ENCODE measurements at places on chromosomes 4 and X.

- DNase-seq = no peak
Observed at GRCh38 chr4:173527103-173527891, 2.7 kb downstream of the HAND2 start.

DNA sequence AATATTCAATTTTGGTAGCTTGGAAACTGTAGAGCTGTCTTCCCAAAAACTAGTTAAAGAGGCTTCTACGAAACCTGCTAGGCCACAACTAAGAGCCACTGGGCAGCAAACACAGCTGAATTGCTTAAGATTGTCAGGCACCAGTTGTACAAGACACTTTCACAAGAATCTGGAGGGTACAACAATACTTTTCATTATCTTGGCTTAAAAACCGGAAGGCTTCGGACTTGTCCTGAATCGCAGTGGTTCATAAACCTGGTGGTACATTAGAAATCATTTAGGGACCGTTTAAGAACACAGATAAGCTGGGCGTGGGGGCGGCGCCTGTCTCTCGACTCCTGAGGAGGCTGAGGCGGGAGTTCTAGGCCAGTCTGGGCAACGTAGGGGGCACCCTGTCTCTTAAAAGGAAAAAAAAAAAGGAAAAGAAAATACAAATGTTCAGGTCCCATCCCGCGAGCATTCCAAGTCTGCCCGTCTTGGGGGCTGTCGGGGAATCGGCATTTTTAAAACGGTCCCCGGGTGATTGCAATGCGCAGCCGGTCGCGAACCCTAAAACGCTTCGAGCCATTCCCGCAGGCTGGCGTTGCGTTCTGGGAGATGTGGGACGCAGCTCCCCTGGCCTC lies 763 bp downstream of the PYURF start:
- DNase-seq = peak; percentile 50

DNA sequence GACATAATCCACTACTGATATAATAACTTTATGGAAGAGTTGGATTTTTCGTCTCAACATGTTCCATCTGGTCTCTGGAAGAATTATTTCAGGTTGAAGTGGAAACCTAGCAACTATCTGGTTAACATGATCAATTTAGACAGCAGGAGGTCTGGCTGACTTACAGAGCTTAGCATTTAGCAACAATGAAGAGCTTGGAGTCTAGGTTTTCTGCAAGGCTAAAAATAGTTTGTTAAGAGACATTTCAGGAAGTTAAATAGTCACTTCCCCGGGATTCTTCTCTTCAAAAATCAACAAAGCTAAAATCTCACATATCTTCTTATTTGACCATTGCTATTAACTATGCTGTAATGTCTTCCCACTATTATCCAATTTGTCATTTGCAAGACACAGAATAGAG lies 418.6 kb upstream of the DIPK2B start:
- DNase-seq = no peak

DNA sequence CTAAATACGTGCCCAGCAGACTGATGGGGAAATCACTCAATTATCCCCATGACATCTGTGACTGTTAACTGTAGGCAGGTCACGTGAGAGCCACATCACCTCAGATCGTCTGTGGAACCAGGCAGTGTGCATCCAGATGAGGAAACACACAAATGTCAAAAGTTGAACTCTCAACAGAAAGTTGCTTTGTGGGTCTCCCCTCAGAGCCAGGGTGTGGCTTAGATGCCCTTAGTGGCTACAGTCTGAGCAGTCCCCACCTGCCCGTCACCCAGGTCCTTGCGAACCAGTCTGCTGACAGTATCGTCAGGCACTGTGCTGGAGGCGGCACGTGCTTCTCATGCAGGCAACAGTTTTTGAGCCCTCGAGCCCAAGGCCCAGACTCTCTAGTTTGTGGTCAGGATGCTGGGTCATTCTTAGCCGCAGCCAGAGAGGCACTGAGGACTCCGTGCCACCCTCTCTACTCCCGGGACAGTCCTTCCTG lies 10.8 kb downstream of the TMEM187 start:
- no peak for DNase-seq

DNA sequence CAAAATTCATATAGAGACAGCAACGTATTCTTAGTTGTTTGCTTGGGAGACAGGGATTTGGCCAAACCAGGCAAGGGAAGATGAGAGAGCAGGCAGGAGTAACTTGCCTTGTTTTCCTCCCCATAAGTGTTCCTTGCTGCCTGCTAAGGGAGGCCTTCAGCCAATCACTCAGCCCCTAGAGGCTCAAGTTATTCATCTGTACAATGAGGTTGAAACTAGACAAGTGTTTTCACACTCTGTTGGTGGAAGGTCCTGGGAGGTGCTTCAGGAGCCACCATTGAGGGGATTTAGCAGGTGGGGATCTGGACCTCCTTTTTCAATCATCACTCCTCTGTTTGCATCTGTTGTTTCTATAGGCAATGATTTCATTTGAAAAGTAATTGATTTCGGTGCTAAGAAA lies 23.6 kb upstream of the HMGB3 start:
- no peak for DNase-seq

DNA sequence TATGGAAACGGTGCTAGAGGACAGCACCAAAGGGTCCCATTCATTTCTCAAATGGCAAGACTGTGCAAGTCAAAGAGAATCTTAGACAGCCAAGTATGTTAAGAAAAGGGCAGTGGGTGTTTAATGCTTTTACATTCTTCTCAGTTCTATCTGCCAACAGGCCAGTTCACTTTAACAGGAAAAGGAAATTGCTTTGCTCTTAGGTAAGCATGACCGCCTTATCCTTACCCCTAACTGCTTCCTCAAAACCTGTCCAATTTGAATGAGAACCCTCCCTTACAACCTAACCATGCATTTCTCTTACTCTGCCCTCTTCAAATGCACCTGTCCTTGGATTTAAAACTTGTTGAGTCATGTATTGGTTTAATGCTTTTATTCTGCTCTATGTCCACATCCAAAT lies 44.5 kb upstream of the BLTP1 start:
- no peak for DNase-seq

DNA sequence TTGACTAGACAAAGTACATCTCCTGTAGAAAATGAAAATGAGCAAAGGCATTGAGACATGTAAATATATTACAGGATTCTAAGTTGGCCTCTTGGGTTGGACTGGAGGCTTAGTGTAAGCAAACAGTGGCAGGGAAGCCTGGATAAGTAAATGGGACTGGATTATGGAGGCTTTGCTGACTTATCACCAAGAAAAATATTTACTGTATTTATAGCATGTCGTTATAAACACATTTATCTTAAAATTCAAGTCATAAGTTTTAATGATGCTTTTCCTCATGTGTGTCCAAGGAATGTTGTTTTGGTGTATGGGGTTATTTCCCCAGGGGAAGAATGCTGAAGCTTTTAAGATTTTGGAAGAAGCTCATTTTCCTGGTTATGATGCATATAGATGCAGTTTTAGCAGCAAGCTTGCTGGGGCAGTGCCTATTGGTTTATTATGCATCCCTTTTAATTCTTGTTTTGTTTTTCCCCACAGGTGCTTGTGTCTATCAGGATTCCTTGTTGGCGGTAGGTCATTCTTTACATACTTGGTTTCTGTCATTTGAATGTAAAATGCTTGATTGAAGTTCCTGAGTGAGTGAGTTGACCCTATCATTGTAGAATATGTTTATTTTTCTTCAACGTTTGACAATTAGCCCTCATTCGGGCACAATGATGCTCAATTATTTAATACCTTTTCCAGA lies 8.5 kb downstream of the FRAS1 start:
- no peak for DNase-seq

DNA sequence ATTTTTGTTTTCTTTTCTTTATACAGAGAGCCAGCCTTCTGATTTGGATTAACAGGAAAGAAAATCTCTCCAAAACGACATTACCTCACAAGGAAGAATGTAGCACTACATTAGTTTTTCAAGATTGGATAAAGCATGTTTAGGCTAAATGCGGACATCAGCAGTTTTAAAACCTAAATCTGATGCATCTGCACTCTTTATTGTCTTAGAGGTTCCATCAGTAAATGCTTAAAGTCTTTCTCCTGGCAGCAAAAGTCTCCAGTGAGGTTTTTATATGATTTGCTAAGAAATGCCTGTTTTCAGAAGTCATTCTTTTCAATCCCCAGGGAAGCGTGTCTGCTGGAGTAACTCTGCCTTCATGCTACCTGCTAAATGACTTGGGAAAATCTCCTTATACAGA lies 912.9 kb upstream of the INTU start:
- no peak for DNase-seq

- DNase-seq = no peak
Observed at GRCh38 chrX:74138943-74139342, 165.0 kb upstream of the ZCCHC13 start.

GRCh38 chr4:3655963-3656362 lies 110.2 kb upstream of the ADRA2C start:
- DNase-seq = no peak

GRCh38 chrX:70479922-70480659 lies 35.5 kb downstream of the DLG3 start:
- DNase-seq = no peak

- DNase-seq = no peak
Observed at GRCh38 chr4:5724377-5724776, 13.4 kb downstream of the EVC start.

DNA sequence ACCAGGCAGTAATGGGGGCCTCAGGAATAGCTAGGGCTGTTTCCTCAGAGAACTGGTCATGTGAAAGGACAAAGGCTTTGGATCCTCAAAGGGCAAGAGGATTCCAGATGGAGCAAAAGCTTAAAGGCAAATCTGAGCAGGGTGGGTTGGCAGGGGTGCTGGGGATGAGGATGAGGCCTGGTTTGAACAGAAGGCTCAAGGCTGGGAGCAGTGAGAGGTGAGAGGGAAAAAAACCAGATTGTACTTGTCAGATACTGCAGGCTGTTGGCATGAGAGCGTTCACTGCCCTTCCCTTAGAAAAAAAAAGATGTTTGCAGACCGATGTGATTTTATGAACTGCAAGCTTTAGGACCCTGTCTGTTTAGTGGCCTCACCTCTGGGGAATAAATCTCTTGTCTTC lies 75.3 kb upstream of the PLAC1 start:
- DNase-seq = no peak

- no peak for DNase-seq
Observed at GRCh38 chrX:153511784-153512500, 5.5 kb upstream of the ATP2B3 start.

GRCh38 chrX:68693481-68694434 lies 46.3 kb downstream of the STARD8 start:
- DNase-seq = peak; percentile 61

DNA sequence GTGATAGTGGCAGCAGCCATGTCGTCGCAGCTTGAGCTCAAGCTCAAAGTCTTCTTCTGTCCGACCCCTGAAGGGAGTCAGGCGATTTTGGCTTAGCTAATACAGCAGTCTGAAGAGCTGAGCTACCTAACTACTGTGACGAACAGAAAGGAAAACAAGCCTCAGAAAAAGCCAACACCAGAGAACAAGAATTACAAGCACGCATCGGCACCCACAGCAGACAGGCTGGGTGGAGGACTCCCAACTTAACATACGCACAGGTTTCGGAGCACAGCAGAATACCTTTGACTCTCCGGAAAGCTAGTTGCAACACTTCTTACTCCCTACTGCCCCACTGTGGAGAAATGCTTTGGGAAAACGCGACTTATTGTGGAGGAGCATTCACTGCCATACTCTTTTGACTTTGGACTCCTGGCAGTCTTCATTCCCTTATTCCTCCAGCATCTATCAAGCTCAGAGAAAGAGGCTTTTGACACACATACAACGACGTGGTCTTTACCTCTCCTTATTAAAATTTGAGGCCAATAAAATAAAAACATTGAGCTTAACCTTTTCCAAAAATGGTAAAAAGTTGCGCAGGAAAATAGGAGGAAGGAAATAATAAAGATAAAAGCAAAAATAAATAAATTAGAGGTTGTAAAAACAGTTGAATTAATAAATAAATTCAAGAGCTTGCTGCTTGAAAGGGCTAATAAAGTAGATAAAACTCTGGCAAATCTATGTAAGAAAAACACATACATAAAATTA lies 41.3 kb upstream of the GPC3 start:
- DNase-seq = peak; percentile 30

- peak; percentile 49 for DNase-seq
Observed at GRCh38 chr4:150867148-150867547, 147.9 kb downstream of the LRBA start.

- no peak for DNase-seq
Observed at GRCh38 chr4:79578606-79579005, 170.6 kb upstream of the GK2 start.

- no peak for DNase-seq
Observed at GRCh38 chr4:100796332-100796731, 278.5 kb upstream of the EMCN start.

GRCh38 chrX:110786486-110786885 lies 9.1 kb downstream of the CHRDL1 start:
- DNase-seq = no peak

- no peak for DNase-seq
Observed at GRCh38 chrX:31523884-31524536, 452.2 kb upstream of the FTHL17 start.

DNA sequence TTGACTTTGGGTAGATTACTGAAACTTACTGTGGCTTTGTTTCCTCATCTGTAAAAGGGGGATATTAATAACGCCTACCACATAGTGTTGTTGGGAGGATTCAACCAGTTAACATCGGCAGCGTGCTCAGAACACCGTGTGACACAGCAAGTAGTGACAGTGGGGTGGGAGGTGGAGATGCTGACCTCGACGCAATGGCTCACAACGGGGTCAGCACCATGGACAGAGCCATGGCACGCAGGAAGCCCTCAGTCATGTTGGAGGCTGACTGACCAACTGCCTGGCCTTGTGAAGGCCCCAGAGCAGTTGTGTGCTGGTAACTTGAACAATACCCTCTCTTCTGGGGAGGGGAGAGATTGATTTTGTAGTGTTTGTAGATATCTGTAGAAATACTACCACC lies 93.2 kb downstream of the WFS1 start:
- DNase-seq = no peak

- no peak for DNase-seq
Observed at GRCh38 chr4:176438401-176438800, 118.6 kb downstream of the SPCS3 start.

- peak; percentile 25 for DNase-seq
Observed at GRCh38 chr4:20773144-20773997, 73.1 kb downstream of the PACRGL start.

DNA sequence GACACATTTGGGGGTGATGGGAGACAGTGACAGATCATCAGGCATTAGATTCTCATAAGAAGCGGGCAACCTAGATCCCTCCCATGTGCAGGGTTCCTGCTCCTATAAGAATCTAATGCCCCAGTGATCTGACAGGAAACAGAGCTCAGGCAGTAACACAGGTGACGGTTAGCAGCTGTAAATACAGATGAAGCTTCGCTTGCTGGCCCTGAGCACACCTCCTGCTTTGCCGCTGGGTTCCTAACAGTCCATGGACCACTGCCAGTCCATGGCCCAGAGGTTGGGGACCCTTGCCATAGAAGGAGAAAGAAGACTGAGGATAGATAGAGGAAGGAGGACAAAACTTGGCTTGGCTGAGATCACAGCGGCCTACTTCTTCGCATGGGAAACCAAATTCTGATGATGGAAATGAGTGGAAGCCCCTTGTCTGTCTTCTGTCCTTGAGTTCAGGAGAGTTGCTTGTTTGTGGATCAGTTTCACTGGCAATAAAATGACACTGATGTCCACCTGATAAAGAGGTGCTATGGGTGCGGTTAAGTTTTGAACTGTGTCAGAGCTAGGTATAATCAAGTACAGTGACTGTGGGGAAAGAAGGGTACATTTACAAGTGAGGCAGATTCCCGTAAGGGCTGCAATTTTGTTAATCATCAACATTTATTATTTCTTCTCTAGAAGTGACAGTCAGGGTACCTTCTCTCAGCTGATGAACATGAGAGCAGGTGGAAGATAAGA lies 1.7 kb upstream of the TIFA start:
- no peak for DNase-seq
